Lung microvascular endothelial cell (primary cell): ENCODE measurements at places on chromosomes 3 and 15. TPM values are rescaled to one million over a fixed set of nuclear protein-coding genes. Genes with fewer than 3 reads are reported as not detected.

GRCh38 chr3:1883534-1883933 is 215.1 kb upstream of the CNTN4 start:
- DNase-seq, result no peak

- DNase-seq, result no peak
Observed at GRCh38 chr3:69684309-69684961, 54.8 kb upstream of the MITF start.

GRCh38 chr3:18241837-18242236 is 183.3 kb downstream of the SATB1 start:
- no peak for DNase-seq

DNA sequence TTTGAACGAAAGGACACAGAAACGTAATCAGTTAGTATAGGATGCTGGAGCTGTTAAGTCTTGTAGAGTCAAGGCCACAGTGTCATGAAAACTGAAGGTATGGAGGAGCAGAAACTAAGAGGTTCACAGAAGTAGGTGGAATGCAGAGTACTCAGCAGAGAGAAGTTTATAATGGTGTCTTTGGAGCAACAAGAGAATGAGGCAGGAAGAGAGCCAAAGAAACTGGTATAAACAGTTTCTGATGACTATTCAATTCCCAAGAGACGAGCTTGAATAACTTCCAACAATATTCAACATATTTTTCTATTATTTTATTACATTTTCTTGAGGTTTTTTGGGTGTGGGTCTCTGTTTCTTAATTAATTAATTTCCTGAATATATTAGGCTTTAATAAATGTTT is 29.6 kb downstream of the GALK2 start:
- peak; percentile 22 for DNase-seq

DNA sequence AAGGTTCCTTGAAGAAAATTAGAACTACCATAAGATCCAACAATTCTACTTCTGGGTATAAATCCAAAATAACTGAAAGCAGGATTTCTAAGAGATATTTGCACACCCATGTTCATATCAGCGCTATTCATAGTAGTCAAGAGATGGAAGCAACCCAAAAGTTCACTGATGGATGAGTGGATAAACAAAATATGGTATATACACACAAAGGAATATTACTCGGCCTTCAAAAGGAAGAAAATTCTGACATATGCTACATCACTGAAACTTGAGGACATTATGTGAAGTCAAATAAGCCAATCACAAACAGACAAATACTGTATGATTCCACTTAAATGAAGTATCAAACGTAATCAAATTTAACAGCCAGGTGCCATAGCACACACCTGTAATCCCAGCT is 13.1 kb downstream of the DET1 start:
- DNase-seq, result no peak

DNA sequence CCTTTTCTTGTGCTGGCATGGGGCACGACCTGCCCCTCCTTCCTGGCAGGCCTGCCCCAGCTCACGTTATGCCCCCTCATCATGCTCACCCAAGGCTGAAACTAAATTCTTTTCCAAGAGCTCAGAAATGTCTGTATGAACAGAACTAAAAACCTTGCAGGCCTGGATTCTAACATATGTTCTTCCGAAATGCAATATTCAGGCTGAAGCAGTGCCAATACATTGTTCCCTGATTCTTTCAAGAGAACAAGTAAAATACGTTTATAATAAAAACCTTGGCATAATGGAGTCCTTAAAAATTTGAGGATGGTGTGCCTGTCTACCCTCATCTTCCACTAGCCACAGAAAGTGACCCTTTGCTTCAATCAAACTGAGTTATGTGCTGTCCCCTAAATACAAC is 48.5 kb upstream of the ICE2 start:
- DNase-seq, result no peak

- DNase-seq, result no peak
Observed at GRCh38 chr15:64847016-64847415, 5.3 kb downstream of the PLEKHO2 start.

GRCh38 chr15:90300988-90301706 is 35.7 kb downstream of the NGRN start:
- DNase-seq, result peak; percentile 55

GRCh38 chr3:190375246-190375645 is 12.7 kb upstream of the CLDN16 start:
- peak; percentile 52 for DNase-seq

- DNase-seq, result peak; percentile 98
Observed at GRCh38 chr15:73573572-73573971, 59.6 kb downstream of the NPTN start.

The SOX14 gene
- not detected in 2 replicates for total RNA-seq

The ADGRG7 gene
- not detected in 2 replicates for total RNA-seq

The LIPC gene
- total RNA-seq, result 0.22 TPM in 1 of 2 replicates, not detected in the other
